ENCODE measurements at places on chromosomes 11 and 22.
A peak's percentile ranks its signal among the peaks of the same experiment; 100 is the strongest.

- H3K4me1 ChIP-seq = no peaks in the 10 kb centered on the region
- DNase-seq = no peak
- H3K27ac ChIP-seq = no peak overlapping the region
- H3K36me3 ChIP-seq = peaks cover 48% of the 10 kb centered on the region
- H3K4me3 ChIP-seq = no peak overlapping the region
Measured at GRCh38 chr11:74347381-74347780, 35.9 kb upstream of the P4HA3 start.

GRCh38 chr11:65445604-65446445 is 23.2 kb downstream of the NEAT1 start:
- H3K4me3 ChIP-seq = no peak overlapping the region
- no peak for DNase-seq
- peaks cover 11% of the 10 kb centered on the region for H3K36me3 ChIP-seq
- no peak overlapping the region for H3K27ac ChIP-seq

GRCh38 chr11:14860511-14860910 is 31.5 kb downstream of the CYP2R1 start:
- H3K4me3 ChIP-seq = no peak overlapping the region
- H3K27ac ChIP-seq = no peak overlapping the region
- H3K36me3 ChIP-seq = peaks cover 54% of the 10 kb centered on the region
- no peak for DNase-seq
- H3K4me1 ChIP-seq = no peaks in the 10 kb centered on the region

GRCh38 chr22:40202225-40202944 is 24.7 kb downstream of the TNRC6B start:
- no peak for DNase-seq
- peaks cover 40% of the 10 kb centered on the region for H3K4me1 ChIP-seq
- H3K27me3 ChIP-seq = no peaks in the 10 kb centered on the region
- peak overlapping the region; percentile 52 for H3K4me3 ChIP-seq

DNA sequence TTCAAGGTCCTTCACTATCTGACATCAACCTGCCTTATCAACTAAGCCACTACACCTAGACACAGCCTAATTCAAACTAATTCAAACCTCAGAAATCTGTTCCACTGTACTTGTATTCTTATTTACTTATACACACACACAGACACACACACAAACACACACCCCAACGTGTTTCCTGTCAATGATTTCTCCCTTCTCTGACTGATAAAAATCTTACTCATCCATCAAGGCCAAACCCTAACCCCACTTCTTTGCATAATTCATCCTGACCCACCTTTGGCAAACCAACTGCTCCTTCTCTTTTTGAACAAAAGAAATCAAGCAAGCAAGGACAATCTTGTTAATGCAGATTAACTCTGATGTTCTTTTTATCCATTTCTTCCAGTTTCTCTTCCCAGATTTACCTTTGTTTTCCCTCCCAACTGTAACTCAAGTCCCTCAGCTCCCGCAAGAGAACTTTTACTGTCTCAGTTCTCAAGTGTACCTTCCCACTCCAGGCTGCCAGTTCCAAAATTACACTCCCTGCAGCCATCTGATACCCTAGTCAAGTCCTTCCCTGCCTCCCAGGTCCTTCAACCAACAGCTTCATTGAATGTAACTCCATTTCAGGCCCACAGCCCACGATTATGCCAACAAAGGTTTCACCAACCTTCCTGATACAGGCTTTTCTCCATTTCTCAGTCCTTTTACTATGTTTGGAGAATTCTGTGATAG is 78.3 kb downstream of the PAK1 start:
- H3K4me3 ChIP-seq = no peak overlapping the region
- no peak overlapping the region for H3K27ac ChIP-seq
- no peak for DNase-seq
- H3K27me3 ChIP-seq = no peaks in the 10 kb centered on the region
- no peaks in the 10 kb centered on the region for H3K4me1 ChIP-seq
